ENCODE measurements at places on chromosomes 13 and 19.
A peak's percentile ranks its signal among the peaks of the same experiment; 100 is the strongest.

- DNase-seq, result no peak
- no peaks in the 10 kb centered on the region for H3K27me3 ChIP-seq
- no peak overlapping the region for H3K4me3 ChIP-seq
- no peak overlapping the region for H3K27ac ChIP-seq
- no peaks in the 10 kb centered on the region for H3K4me1 ChIP-seq
Measured at GRCh38 chr19:46812977-46813838, 24.8 kb upstream of the SLC1A5 start.

DNA sequence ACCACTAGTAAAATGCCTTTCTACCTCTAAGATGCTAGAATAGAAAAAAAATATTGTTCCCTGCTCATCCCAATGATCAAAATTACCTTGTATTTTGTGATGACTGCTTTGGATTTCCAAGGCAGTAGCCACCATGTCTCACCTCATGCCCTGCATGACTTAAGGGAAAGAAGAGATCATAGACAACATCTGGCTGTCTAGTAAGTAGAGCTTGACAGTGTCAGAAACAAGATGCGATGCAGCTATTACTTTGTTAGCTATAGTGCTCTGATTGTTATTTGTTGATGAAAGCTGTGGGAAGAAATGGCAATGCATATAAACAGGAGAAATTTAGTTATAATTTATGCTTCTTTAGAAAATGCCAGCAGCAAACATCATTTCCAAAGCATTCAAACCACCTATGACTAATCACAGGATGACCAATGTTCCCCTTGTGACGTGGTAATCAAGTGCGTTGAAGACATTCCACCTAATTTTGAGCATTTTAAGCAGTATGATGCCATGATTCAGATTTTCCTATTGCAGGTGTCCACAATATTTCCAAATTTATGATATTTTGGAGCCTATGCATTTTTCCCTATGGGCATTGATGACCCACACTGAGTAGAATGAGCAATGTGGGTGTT lies 308.3 kb downstream of the KCNRG start:
- H3K27me3 ChIP-seq, result no peaks in the 10 kb centered on the region
- H3K27ac ChIP-seq, result no peak overlapping the region
- H3K4me3 ChIP-seq, result no peak overlapping the region
- H3K36me3 ChIP-seq, result no peaks in the 10 kb centered on the region

DNA sequence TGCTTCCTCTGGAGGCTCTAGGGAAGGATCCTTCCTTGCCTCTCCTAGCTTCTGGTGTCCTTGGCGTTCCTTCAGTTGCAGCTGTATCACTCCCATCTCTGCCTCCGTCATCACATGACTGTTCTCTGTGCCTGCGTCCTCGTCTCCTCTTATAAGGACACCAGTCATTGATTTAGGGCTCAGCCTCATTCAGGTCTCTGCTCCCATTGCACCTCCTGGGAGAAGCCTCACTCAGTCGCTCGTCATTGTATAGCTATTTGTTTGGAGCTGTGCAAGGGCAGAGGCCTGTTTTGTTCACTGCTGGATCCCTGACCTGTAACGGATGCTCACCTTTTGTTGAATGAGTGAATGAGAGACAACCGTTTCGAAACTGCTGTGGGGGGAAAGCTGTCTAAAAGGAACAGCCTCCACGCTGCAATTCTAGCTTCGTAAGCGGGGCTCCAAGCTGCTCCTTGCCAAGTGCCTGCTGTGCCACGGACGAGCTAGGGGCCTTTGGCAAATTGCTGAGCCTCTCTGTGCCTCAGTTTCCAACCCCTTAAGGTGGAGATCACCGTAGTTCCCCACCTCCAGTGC lies 17.2 kb downstream of the BRSK1 start:
- peaks cover 2% of the 10 kb centered on the region for H3K36me3 ChIP-seq
- H3K4me3 ChIP-seq, result peak overlapping the region; percentile 86
- H3K27ac ChIP-seq, result no peak overlapping the region
- DNase-seq, result no peak
- H3K4me1 ChIP-seq, result peaks cover 12% of the 10 kb centered on the region

DNA sequence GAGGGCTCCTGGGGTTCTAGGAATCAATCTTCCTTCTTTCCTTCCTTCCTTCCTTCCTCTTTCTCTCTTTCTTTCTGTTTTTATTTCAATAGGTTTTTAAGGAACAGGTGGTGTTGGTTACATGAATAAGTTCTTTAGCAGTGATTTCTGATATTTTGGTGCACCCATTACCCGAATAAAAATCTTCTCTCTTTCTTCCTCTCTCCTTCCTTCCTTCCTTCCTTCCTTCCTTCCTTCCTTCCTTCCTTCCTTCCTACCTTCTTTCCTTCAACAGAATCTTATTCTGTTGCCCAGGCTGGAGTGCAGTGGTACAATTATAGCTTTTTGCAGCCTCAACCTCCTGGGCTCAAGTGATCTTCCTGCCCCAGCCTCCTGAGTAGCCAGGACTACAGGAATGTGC lies 16.0 kb upstream of the URI1 start:
- peaks cover 12% of the 10 kb centered on the region for H3K4me1 ChIP-seq
- H3K4me3 ChIP-seq, result no peak overlapping the region
- H3K27me3 ChIP-seq, result no peaks in the 10 kb centered on the region
- H3K36me3 ChIP-seq, result no peaks in the 10 kb centered on the region

Measured in activated T-cell treated with anti-CD3 and anti-CD28 coated beads, Interleukin-2, amount 50 U/mL, for 24 hours (primary cell).